ENCODE measurements at places on chromosomes 3 and 15.
A peak's percentile ranks its signal among the peaks of the same experiment; 100 is the strongest.

DNA sequence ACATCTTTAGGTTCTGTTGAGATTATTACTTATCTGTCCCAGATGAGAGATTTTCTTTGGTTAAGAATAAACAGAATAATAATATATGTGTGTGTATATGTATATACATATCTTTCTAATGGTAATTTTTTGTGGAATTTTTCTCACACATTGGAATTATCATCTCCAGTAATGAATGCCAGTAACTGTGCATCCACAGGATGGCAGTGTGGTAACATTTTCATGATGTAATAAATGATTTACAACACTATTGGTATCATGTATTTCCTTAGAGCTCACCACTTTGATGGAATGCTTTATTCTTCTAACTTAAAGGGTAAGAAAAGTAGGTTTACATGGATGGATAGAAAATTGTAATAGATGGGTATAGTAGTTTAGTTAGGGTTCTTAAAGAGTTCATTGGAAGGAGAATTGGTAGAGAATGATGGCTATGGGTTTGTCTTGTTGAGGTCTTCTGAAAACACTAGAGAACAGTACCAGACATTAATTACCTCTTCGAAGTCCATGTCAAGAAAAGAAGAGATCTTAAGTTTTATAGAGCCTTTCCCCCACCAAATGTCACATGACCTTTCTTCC is 78.1 kb downstream of the STT3B start:
- peak; percentile 61 for DNase-seq

- no peak for DNase-seq
Measured at GRCh38 chr15:79037848-79038247, 52.7 kb downstream of the RASGRF1 start.

DNA sequence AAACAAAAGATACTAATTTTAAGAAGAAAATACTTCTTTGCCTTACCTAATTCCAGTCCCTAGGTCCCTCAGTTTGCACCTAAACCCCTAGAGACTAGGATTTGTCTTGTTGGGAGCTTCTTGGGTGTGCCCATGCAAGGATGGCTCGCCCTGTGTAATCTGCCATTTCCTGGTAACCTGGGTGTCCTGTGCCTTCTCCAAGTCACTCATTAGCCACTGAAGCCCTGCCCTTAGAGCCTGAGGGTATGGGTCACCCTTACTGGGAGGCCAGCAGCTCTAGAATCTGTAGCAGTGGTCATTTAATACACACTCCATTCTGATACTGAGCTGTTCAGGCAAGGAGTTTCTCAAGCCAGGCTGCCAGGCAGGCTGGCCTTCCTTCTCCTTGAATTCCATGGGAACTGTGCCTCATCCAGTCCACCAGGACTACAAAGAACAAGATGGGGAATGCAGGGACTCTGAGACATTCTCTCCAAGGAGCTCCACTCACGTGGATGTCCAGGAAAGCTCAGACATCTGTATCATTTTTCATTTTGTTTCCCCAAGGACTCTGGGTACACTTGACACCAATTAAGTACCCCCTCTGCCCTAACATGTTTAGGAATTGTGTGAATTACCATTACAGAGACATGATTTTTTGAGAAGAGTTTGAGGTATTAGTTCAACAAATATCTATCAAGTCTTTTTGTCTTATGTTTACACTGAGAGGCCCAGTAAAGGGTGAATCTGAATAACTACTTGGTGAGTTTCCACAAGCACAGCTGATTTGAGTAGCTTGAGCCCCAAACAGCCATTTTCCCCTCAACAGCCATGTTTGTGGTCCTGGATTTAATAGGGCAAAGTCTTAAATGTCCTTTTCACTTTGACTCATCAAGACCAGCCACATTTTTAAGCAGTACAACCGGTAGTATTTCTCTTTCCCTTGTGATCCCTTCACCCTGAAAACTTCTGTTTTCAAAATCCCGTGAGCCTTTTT is 52.6 kb downstream of the ARNT2 start:
- no peak for DNase-seq

DNA sequence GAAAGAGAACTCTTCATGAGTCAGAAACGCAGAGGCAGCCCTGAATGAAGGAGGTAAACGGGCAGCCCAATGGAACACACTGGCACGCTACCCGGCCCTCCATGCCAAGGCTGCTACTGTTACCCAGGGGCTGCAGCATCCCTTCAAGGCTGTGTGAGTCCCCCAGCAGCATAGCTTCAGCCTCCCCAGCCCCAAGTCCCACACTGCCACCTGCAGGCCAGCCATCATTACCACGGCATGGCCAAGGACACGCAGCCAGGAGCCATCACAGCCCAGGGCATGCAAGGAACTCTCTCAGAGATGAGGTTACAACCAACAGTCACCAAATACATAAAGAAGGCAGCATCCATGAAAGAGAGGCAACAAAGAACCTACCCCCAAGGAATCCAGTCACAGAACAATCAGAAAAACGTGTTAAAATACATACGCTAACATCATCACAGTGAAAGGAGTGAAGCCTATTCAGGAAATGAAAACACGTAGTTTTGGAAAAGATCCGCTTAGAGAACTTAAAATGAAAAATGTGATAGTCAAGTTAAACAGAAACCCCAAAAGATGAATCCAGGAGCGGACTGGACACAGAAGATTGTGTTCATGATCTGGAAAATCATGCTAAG is 22.4 kb downstream of the PLA2G4F start:
- peak; percentile 81 for DNase-seq

DNA sequence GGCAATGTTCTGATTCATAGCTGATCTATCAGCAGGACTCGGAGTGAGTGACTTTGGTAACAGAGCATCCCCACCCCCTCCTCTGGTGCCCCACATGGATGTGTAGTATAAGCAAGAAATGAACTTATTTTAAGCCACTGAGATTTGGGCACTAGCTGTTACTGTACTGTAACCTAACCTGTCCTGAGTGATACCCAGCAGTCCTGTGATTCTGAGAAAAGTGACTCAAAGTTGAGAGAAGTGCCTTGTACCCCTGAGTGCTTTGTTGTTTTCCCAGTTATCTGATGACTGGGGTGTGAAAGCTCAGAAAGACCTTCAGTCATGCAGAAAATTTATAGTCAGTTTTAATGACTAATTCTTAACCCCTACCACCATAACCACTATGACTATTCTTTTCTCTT is 439.9 kb upstream of the RBMS3 start:
- no peak for DNase-seq

DNA sequence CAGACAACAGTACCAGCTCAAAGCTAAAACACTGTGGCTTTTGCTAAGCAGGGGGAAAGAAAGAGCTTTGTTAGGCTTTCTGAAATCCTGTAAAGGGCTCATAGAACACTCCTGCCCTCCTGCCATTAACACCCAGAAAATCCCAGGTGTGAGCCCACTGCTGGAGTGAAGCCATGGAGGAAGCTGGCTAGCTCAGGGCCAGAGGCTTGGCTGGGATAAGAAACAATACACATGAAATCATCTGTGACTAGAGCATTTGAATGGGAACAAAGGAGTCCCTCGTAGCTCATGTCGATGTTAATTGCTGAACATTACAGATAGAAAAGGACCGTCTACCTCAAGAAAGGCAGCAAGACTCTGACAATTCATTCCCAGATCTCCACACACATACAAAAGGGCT is 23.5 kb downstream of the RUVBL1 start:
- DNase-seq = no peak

GRCh38 chr15:42712584-42712983 is 24.3 kb downstream of the CDAN1 start:
- DNase-seq = no peak

- no peak for DNase-seq
Measured at GRCh38 chr3:31421314-31422048, 111.2 kb upstream of the STT3B start.

- peak; percentile 96 for DNase-seq
Measured at GRCh38 chr3:124620600-124621063, 109.6 kb upstream of the UMPS start.

GRCh38 chr3:6860149-6860953 is 564 bp upstream of the GRM7 start:
- no peak for DNase-seq

DNA sequence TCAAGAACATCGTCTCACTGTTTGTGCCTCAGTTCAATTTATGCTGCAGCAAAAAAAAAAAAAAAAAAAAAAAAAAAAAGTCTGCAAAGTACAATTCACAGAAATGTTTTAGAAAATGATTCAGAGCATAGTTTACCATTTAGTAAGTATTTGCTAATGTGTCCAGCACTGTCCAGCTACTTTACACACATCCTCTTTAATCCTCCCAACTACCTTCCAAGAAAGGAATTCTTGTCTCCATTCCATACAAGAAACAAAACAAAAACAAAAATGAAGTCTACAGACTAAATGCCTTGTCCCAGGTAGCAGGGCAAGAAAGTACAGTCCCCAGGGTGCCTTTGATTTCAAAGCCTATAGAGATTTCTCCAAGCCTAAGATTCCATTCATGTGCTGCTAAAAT is 38.9 kb upstream of the SNTN start:
- DNase-seq = no peak

Data from hematopoietic multipotent progenitor cell treated with erythropoietin and hydrocortisone succinate and interleukin-3 and kit ligand, for 6 days (in vitro differentiated cells).